Pons (tissue), 1 donor: ENCODE measurements at places on chromosomes 11 and 22.

DNA sequence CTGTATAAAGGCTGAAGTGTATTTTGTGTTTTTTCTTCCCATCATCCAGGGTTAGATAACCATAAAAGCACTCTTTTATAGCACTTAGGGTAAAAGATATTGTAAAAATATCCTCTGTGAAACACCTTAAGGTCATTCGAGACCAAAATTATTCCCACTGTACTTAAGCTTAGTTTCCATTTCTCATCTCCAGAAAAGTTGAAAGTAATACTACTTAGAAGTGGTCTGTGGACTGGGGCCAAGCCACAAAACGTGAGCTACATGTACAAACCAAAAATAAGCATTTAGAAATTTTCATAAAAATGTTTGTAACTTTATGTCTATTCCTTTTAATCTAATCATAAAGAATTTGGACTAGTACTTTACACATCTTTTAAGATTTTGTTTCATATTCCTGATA, 142.0 kb upstream of the NTM start:
- DNase-seq, result no peak

DNA sequence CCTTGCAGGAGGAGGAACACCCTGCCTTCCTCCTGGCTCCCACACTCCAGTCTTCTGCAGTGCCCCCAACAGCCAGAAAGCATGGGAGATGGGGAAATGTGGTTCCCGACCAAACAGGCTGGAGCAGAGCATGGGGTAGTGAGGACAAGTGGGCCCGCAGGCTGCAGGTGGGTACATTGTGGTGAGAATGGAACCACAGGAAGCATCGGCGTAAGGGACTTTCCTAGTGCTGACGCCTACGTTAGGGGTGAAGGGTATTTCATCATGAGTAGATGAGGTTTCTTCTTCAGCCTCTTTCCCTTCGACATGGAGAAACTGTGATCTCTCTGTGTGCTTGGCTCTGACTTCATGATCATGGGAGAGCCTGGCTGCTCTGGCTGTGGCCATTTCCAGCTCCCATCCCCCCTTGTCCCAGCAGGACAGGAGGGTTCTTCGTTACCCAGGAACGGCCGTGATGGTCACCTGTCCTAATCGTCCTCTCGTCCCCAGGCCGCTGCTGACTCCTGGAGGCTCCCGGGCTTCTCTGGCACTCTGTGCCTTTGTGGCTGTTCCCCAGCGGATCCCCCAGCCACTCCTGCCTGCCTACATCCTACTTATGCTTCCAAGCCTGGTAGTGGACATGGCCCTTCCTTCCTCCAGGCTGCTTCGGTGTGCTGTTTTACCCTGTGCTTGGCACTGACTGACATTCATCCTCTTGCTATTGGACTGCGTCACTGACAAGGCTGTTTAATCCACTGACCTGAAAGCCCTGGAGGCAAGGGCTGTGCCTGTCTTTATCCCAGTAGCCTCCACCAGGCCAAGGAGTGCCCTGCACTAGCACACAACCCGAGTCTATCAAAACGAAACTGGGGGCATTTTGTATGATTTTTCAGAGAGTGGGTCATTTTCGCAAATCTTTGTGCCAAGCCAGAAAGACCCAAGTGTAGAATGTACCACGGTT, 65.2 kb upstream of the CECR2 start:
- DNase-seq, result no peak

DNA sequence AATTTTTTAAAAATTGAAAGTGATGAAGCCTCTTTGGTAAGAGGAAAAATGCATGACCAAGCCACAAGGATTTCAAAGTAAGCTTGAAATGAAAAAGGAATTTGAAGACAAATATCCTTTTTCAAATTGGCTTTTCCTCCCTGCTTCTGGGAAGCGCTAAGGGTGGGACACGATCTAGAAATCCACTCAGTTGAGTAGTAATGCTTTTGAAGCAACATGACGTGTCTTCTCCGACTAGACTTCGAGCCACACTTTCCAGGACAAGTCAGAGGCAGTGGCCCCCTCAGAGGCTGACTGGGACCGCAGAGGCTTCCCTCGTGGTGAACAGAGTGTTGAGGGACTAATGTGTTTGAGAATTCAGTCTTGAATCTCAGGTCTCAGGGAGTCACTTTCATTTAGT, 39.8 kb downstream of the KREMEN1 start:
- no peak for DNase-seq

GRCh38 chr11:71279916-71280645, 27.7 kb upstream of the SHANK2 start:
- no peak for DNase-seq

- no peak for DNase-seq
Observed at GRCh38 chr11:111512296-111513239, at the start of gene BTG4. Gene BTG4 (minus strand): TSS chr11:111512386. CDS start chr11:111498776, 13,610 bp downstream.

DNA sequence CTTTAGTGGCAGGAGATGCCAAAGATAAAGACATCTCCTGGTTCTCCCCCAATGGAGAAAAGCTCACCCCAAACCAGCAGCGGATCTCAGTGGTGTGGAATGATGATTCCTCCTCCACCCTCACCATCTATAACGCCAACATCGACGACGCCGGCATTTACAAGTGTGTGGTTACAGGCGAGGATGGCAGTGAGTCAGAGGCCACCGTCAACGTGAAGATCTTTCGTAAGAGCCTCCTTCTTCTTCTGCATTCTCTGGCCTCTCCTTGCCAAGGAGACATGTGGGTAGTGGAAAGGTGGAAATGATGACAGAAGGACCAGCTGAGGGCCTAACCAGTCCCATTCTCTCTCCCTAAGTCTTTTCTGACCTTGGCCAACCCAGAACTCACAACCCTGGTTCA, 110.1 kb upstream of the TTC12 start:
- DNase-seq, result no peak
